Immature natural killer cell (primary cell): ENCODE measurements at places on chromosomes 6 and 20.

- DNase-seq, result no peak
These were observed 37.2 kb upstream of the STXBP5 start for GRCh38 chr6:147166992-147167391.

DNA sequence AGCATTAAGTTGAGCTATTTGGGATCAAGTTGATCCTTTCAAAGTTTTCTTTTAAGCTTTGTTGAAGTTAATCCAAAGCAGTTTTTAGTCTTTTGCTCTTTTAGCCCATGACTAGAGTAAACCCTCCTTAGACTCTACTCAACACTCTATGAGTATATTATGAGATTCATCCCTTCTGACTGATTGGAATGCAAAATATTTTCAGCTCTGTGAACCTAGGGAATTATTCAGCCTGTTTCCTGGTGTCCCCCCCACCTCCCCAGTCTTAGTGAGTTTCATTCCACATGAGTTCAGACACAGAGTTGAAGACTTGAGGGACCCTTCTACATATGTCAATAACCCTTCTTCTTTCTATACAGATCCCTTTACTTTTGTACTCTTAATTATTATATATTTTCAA lies 413.7 kb downstream of the RFPL4B start:
- DNase-seq, result no peak

DNA sequence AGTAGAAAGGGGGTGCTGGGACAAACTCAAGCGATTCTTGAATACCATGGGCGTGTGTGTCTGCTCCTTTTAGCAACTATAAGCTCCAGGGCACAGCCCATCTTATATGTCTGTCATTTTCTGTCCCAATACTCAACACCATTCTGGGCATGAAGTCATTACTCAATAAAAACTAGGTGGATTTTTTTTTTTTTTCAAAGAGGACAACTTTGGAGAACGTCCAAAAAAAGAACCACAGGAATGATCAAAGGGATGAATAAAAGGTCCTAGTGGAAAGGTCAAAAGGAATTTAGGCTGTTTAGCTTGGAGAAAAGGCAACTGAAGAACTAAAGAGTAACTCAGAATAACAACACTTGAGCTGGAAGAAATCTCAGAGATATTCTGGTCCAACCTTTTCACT lies 24.4 kb downstream of the UQCC1 start:
- DNase-seq, result no peak

DNA sequence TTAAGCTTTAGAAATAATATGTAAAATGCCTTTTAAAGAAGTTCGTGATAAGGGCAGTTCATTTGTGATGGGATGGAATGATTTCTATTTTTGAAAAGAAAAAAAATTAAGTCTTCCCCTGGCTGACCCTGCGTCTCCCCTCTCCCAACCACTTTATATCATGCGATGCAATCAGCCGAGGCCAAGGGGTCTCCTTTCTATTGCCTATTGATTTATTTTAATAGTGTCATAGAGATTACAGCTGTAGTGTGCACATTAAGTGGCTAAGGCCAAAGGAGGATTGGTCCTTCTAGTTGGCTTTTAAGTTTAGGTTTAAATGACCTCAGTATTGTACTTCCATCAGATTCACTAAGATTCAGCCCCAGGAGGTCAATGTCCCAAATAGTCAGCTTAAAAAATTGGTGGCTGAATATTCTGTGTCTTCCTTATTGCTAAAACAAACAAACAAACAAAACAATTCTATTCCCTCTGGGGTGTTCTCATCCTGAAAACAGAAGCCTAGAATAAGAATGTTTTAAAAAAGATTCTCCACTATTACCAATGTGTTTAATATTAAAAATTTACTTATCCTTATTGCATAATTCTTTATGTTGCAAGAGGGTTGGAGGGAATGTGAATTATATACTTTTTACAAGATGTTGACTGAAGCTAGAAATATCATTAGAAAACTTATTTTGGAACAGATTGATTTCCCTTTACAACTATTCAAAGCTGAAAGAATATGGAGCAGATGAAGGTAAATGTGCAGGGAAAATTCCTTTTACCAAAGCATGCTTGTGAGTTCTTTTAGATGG lies 359.1 kb downstream of the SAMD5 start:
- no peak for DNase-seq

- no peak for DNase-seq
These were observed 66.5 kb downstream of the BANF2 start for GRCh38 chr20:17766226-17766625.

- DNase-seq, result no peak
These were observed 290.2 kb downstream of the SOX4 start for GRCh38 chr6:21883595-21884328.

DNA sequence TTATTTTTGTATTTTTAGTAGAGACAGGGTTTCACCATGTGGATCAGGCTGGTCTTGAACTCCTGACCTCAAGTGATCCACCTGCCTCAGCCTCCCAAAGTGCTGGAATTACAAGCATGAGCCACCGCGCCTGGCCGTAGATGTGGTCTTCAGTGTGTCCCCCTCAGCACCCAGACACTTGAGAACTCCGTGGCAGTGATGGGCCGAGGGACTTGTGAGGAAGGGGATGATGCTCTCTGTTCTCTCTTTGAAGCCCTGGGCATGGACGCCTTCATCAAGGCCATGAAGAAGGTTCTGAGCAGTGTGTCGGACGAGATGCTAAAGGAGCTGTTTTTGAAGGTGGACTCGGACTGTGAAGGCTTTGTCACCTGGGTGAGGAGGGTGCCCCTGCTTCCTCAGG lies 16.9 kb downstream of the EFCAB8 start:
- no peak for DNase-seq

GRCh38 chr6:118456982-118457381 lies 91.1 kb upstream of the PLN start:
- DNase-seq, result no peak

- DNase-seq, result no peak
These were observed 81.4 kb downstream of the CD164 start for GRCh38 chr6:109300874-109301273.

DNA sequence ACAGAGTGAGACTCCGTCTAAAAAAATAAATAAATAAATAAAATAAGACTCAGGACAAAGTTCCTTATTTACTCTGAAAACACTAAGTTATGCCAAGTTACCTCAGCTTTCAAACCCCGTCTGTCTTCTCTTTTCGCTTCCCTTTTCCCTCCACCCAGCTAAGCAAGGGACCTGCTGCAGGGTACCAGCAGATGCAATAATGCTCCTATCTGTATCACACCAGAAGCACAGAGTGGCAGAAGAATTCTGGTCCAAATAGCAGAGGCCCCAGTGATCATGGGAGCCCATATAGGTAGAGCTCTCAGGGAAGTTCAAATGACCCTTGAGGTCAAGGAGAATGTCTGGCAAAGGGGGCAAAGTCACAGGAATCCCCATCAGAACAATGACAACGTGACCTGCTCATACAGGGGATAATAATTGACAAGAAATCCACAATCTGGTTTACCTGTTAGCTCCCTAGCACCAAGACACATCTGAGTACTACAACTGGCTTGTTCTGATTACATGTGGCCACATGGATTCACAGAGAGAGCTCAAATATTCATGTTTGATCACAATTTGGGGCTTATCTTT lies 8.7 kb downstream of the GCM1 start:
- no peak for DNase-seq

GRCh38 chr6:42604150-42604549 lies 40.3 kb downstream of the UBR2 start:
- DNase-seq, result no peak

DNA sequence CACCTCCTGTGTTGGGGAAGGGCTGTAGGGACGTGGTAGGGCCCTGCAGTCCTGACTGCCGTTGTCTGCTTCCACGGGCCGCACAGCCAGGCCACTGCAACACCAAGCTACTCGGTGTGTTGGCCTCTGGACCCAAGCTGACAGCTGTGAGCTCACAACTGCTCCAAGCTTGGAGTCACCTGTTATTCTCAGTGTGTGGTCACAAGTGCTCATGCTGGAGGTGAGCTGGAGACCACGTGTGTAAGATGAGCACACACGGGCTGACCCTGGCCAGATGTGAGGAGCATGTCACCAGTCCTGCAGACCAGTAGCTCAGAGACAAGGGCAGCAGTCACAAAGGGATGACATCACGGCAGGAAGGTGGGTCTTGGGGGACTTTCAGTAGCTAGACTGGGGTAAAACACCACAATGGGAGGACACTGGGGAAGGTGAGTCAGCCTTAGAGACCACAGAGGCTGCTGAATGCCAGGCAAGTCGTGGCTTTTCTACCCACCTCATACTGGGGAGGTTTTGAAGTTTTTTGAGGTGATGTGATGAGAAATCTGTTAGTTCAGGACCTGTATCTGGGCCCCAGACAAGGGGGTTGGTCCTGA lies 87.3 kb downstream of the FAM120B start:
- peak; percentile 40 for DNase-seq

GRCh38 chr20:32496811-32497533 lies 88.2 kb downstream of the NOL4L start:
- no peak for DNase-seq

- no peak for DNase-seq
These were observed 484.0 kb upstream of the SOX4 start for GRCh38 chr6:21109391-21110178.
